ENCODE measurements at places on chromosomes 6 and 20.

GRCh38 chr6:116963972-116964371 lies 86.9 kb downstream of the RFX6 start:
- DNase-seq = no peak

GRCh38 chr20:5827861-5828260 lies 77.7 kb downstream of the SHLD1 start:
- no peak for DNase-seq

DNA sequence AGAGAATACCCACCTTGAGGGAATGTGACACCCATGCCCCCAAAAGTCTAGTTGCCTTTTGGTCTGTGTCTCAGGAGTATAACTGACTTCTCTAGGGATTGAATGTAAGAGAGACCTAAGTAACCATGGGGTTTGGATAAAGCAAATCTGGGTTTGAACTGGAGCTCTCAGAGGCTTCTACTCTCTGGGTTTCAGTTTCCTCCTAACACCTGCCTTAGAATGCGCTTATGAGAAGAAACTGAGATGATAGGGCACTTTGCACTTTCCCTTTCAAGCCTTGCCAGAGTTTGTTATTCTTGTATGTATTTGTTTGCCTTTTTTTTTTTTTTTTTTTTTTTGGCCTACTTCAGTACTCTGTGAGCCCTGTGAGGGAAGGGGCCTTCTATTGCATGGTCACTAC lies 19.4 kb downstream of the SDHAF4 start:
- DNase-seq = no peak

DNA sequence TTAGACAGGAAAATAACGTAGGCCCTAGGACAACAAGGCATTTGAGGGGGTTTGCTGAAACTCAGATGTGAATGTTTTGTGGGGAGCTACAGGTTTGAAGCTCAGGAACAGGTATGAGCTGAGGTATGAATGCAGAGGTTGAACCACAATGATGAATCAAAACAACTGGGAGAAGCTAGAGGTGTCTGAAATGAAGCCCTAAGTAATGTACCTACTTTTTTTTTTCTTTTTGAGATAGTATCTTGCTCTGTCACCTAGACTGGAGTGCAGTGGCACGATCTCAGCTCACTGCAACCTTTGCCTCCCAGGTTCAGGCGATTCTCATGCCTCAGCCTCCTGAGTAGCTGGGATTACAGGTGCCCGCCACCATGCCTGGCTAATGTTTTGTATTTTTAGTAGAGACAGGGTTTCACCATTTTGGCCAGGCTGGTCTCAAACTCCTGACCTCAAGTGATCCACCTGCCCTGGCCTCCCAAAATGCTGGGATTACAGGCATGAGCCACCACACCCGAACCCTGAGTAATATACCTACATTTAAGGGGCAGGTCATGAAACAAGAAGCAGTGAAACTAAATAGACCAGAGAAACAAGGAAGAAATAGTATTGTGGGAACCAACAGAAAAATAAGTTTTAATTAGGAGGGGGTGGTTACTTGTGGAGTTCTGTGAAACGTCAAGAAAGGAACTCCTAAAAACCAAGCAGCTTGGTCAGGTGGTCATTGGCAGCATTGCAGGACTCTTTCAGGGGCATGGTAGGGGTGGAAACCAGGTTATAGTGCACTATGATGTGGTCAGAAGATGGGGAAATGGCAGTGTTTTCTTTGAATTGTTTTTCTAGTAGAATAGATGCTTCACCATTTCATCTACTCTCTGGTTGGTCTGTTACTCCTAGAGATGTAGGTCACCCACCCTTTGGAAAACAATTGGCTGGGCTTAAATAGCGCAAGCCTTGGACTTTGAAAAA lies 138.1 kb downstream of the CD164 start:
- DNase-seq = no peak

GRCh38 chr6:39934131-39934757 lies at the start of gene MOCS1:
Gene MOCS1 (minus strand): TSS chr6:39934462. CDS start chr6:39934417, 45 bp downstream.
- peak; percentile 92 for DNase-seq

DNA sequence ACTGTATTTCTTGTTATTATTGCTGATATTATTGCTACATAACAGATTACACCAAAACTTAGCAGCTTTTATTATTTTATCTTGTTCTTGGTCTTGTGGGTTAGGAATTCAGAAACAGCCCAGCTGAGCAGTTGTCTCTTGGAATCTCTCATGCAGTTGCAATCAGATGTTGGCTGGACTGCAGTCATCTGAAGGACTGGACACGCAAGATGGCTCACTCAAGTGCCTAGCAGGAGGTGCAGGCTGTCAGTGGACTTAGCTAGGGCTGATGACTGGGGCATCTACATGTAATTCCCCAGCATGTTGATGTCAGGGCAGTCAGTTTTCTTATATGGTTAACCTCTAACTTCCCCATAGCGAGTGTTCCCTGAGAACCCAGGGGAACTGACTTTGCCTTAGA lies 128.6 kb upstream of the PLCB4 start:
- peak; percentile 13 for DNase-seq

- no peak for DNase-seq
These were observed 46.0 kb downstream of the PTK7 start for GRCh38 chr6:43122146-43122545.

DNA sequence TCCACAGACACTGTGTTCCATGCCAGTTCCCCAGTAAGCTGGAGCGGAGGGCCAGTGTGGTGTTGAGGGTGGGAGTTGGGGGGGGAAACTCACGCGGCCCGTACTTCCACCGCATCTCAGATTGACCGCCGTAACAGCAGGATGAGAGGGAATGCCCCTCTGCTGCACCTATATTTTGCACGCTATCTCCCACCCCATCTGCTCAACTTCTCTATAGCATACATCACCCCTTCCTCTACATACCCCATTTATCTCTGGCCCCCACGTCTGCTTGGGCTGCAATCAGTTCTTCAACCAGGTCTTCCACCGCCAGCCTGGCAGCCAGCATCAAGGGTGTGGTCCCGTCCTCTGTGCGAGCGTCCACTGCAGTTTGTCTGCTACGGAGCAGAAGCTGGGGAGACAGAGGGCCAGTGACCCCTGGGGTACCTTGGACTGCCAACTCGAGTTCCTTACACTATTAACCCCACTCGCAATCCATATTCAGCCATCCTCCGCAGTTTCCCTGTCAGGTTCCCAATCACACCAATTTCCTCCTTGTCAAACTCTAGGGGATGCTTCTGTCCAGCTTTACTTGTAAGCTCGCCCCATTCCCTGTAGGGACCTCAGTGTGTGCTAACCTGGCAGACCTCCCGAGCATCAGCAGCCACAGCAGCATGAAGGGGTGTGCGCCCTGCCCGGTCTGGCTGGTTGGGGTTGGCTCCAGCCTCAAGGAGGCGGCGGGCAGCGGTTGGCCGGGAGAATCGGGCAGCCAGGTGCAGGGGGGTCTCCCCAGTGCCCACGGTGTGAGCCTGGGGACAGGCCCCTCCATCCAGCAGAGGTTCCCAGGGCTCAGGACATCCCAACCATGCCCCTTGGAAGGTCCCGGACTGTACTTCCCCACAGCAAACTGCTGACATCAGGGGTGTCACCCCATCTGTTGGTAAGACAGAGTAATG lies 4.5 kb upstream of the GPSM3 start:
- no peak for DNase-seq

DNA sequence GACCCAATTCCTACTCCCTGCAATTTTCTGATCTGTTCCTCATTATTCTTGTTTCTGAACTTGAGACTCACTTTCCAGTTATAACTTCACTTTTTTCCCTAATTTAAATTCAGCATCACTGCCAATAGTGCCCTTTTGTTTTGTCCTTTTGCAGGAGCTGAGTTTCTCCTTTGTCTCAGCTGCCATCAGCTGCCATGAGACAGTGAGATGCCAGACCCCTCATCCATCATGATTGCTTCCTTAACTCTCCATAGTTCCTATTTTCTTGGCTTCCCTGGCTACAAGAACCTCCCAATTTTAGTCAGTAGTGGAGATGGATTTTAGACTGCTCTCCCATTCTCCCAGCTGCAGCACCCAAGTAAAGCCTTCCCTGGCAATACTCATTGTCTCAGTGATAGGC lies 518.1 kb downstream of the HDGFL1 start:
- DNase-seq = no peak

- no peak for DNase-seq
These were observed 142.7 kb upstream of the EXOC2 start for GRCh38 chr6:835476-836160.
